Sigmoid colon (tissue), 7 donors: ENCODE measurements at places on chromosomes 11 and 22. TPM values are rescaled to one million over a fixed set of nuclear protein-coding genes. Genes with fewer than 3 reads are reported as not detected.

FAM83F gene
- 0.71 TPM for total RNA-seq

DNA sequence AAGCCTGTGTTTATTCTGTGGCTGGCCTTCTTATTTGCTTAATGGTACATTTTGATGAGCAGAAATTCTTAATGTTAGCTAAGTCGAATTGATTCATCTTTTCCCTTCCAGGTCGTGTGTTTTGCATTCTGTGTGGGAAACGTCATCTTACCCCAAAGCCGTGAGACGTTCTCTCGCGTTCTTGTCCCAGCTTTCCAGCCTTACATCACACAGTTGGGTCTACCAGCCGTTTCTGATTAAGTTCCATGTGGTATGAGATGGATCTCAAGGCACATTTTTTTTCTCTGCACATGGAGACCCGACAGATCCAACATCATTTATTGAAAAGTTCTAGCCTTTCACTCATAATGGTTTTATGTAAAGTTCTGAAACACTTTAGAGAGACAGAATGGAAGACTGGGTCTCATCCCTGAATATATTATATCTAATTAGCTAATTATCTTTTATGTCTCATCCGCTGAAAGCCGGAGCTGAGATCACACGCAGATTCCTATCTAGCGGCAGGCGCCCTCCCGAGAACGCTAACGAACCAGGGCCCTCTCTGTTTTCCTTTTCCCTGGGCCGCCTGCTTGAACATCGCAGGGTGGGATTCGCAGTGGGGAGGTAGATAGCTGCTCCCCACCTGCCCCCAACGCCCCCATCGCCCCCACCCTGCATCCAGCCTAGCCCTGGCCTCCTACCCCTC, 1162.2 kb downstream of the BRD1 start:
- H3K4me1 ChIP-seq = no peaks in the 10 kb centered on the region
- no peaks in the 10 kb centered on the region for H3K36me3 ChIP-seq
- H3K27ac ChIP-seq = no peak overlapping the region
- DNase-seq = no peak

- H3K27me3 ChIP-seq = peaks cover 7% of the 10 kb centered on the region
- H3K27ac ChIP-seq = no peak overlapping the region
- H3K36me3 ChIP-seq = no peaks in the 10 kb centered on the region
- H3K4me1 ChIP-seq = peaks cover 8% of the 10 kb centered on the region
- no peak for DNase-seq
Observed at GRCh38 chr11:8327761-8328192, 64.1 kb upstream of the LMO1 start.

- H3K4me1 ChIP-seq = no peaks in the 10 kb centered on the region
- no peak for DNase-seq
- H3K36me3 ChIP-seq = no peaks in the 10 kb centered on the region
- H3K27me3 ChIP-seq = no peaks in the 10 kb centered on the region
- no peak overlapping the region for H3K27ac ChIP-seq
- no peak overlapping the region for H3K4me3 ChIP-seq
Observed at GRCh38 chr11:131764649-131765048, 394.2 kb downstream of the NTM start.
